ENCODE measurements at places on chromosomes 6 and 20. TPM values are rescaled to one million over a fixed set of nuclear protein-coding genes. Genes with fewer than 3 reads are reported as not detected.

Gene OVOL2
- 0.35 TPM for total RNA-seq

Gene SAMD10
- not detected for total RNA-seq

Gene ARMC2
- 2.0 TPM for total RNA-seq

Gene LY6G6C
- not detected for total RNA-seq

Gene MOCS1
- 2.7 TPM for total RNA-seq

Gene TRAPPC3L
- total RNA-seq, result not detected

Gene GRM1
- total RNA-seq, result not detected

Gene NHSL1
- 3.8 TPM for total RNA-seq

Gene TNXB
- total RNA-seq, result 0.85 TPM

Gene FNDC11
- 0.14 TPM for total RNA-seq

Gene SALL4
- total RNA-seq, result 0.68 TPM

Gene LY6G5C
- 1.8 TPM for total RNA-seq

Gene C6orf58
- 0.09 TPM for total RNA-seq

Gene CALHM5
- 0.06 TPM for total RNA-seq

Gene LY86
- not detected for total RNA-seq

Gene CNKSR3
- 13.0 TPM for total RNA-seq

Gene GJA10
- total RNA-seq, result not detected

Gene BEND3
- 4.1 TPM for total RNA-seq

Gene SYCP2L
- 2.4 TPM for total RNA-seq

Gene ISM1
- total RNA-seq, result 0.18 TPM

Gene C6orf132
- total RNA-seq, result 2.8 TPM

Gene C6orf47
- total RNA-seq, result 12.8 TPM

Gene ID1
- total RNA-seq, result 429 TPM

Gene SAMD3
- total RNA-seq, result not detected

Gene POPDC3
- total RNA-seq, result 21.5 TPM

Gene DDX43
- total RNA-seq, result not detected

Gene RWDD2A
- total RNA-seq, result 1.3 TPM

Gene ANGPT4
- total RNA-seq, result 0.04 TPM

Gene BEND6
- total RNA-seq, result 1.2 TPM

Gene SLC32A1
- total RNA-seq, result not detected

Gene TNFAIP3
- 26.8 TPM for total RNA-seq

Gene COMMD7
- total RNA-seq, result 58.4 TPM

Gene OPRM1
- not detected for total RNA-seq

Gene MAS1
- not detected for total RNA-seq

Gene MYCT1
- total RNA-seq, result not detected

Gene IP6K3
- total RNA-seq, result 2.0 TPM

Gene TMEM74B
- total RNA-seq, result 3.3 TPM

Gene SUMO4
- not detected for total RNA-seq

Gene EDN3
- 2.7 TPM for total RNA-seq

Gene GCNT2
- total RNA-seq, result 5.1 TPM

Gene SLC2A10
- total RNA-seq, result not detected

Gene GPLD1
- total RNA-seq, result 0.45 TPM

Gene DEF6
- 0.05 TPM for total RNA-seq

Gene MYO6
- total RNA-seq, result 6.1 TPM

Gene HAO1
- total RNA-seq, result not detected

Gene PKHD1
- total RNA-seq, result not detected

Gene TNNC2
- 0.12 TPM for total RNA-seq

Gene LAMP5
- not detected for total RNA-seq

Gene TREML1
- total RNA-seq, result not detected

Gene KCNG1
- 52.5 TPM for total RNA-seq

Gene FAM83B
- 0.03 TPM for total RNA-seq

Gene B3GALT4
- 0.71 TPM for total RNA-seq
